Osteoblast (primary cell): ENCODE measurements at places on chromosomes 7 and 10. TPM values are rescaled to one million over a fixed set of nuclear protein-coding genes. Genes with fewer than 3 reads are reported as not detected.

GRCh38 chr10:100976906-100977305, 7.6 kb downstream of the SEMA4G start:
- DNase-seq: no peak
- H3K27me3 ChIP-seq: no peaks in the 10 kb centered on the region
- H3K4me3 ChIP-seq: no peak overlapping the region
- H3K4me1 ChIP-seq: no peaks in the 10 kb centered on the region
- peaks cover 7% of the 10 kb centered on the region for H3K36me3 ChIP-seq

- H3K4me3 ChIP-seq: peak overlapping the region; percentile 95
- H3K27me3 ChIP-seq: no peaks in the 10 kb centered on the region
- peak overlapping the region; percentile 67 for H3K27ac ChIP-seq
- peaks cover 21% of the 10 kb centered on the region for H3K4me1 ChIP-seq
- peak; percentile 46 for DNase-seq
Observed at GRCh38 chr7:77799078-77799964, 748 bp downstream of the PHTF2 start.

GRCh38 chr7:87380905-87381304, 35.4 kb downstream of the CROT start:
- H3K27ac ChIP-seq: no peak overlapping the region
- H3K27me3 ChIP-seq: no peaks in the 10 kb centered on the region
- no peak for DNase-seq
- no peaks in the 10 kb centered on the region for H3K36me3 ChIP-seq
- no peak overlapping the region for H3K4me3 ChIP-seq
- no peaks in the 10 kb centered on the region for H3K4me1 ChIP-seq

DNA sequence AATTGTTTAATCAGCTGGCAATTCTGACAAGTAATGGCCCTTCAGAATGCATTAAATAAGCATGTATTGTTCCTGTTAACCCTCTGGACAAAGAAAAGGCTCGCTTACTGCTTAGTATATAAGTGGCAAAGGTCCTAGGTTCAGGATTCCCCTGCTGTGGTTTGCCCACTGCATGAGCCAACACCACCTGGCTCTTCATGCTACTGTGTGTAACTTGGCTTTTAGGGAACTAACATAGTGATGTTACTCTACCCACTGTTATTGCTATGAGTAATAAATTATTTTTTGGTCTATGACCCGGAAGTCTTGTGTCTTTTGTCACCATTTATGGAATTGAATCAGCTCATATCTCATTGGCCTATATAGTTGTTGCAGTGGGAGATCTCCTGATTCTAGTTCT, 791.7 kb upstream of the PHF14 start:
- no peaks in the 10 kb centered on the region for H3K27me3 ChIP-seq
- DNase-seq: peak; percentile 25
- H3K27ac ChIP-seq: no peak overlapping the region

GRCh38 chr10:32210306-32211045, 136.5 kb downstream of the EPC1 start:
- H3K4me1 ChIP-seq: peaks cover 4% of the 10 kb centered on the region
- no peaks in the 10 kb centered on the region for H3K36me3 ChIP-seq
- no peak overlapping the region for H3K4me3 ChIP-seq
- peak; percentile 86 for DNase-seq
- H3K27ac ChIP-seq: no peak overlapping the region

DNA sequence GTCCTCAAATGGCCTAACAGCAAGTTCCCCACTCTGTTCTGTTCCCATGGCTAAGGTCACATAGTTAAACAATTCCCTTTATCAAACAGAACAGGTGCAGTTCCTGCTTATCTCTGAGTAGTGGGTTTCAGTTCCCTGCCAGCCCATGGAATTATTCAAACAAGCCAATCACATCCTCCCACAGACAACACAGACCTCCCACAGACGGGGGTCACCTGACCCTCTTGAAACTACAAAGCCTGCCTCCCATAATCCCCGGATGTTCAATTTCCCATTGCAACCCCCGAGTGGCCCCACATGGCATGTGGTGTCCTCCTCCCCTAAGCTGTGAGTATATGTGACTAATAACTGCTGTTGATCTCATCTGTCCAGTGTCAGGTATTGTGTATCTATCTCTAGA, 64.1 kb downstream of the TMEM168 start:
- no peaks in the 10 kb centered on the region for H3K27me3 ChIP-seq
- no peak overlapping the region for H3K4me3 ChIP-seq
- no peaks in the 10 kb centered on the region for H3K36me3 ChIP-seq

- no peaks in the 10 kb centered on the region for H3K4me1 ChIP-seq
- no peaks in the 10 kb centered on the region for H3K27me3 ChIP-seq
- no peak overlapping the region for H3K27ac ChIP-seq
- DNase-seq: no peak
- no peaks in the 10 kb centered on the region for H3K36me3 ChIP-seq
- H3K4me3 ChIP-seq: no peak overlapping the region
Observed at GRCh38 chr7:148325208-148325607, 265.4 kb upstream of the C7orf33 start.

- no peaks in the 10 kb centered on the region for H3K27me3 ChIP-seq
- H3K4me3 ChIP-seq: peak overlapping the region; percentile 58
- H3K27ac ChIP-seq: peak overlapping the region; percentile 75
- no peak for DNase-seq
- peaks cover 64% of the 10 kb centered on the region for H3K4me1 ChIP-seq
Observed at GRCh38 chr7:17304926-17305325, 6.5 kb downstream of the AHR start.

GRCh38 chr10:78600121-78600665, 468.6 kb upstream of the ZMIZ1 start:
- no peak for DNase-seq
- H3K27me3 ChIP-seq: peaks cover 16% of the 10 kb centered on the region

GRCh38 chr10:535051-535450, 154.4 kb downstream of the DIP2C start:
- peaks cover 16% of the 10 kb centered on the region for H3K4me1 ChIP-seq
- DNase-seq: no peak
- no peak overlapping the region for H3K27ac ChIP-seq
- no peaks in the 10 kb centered on the region for H3K36me3 ChIP-seq

DNA sequence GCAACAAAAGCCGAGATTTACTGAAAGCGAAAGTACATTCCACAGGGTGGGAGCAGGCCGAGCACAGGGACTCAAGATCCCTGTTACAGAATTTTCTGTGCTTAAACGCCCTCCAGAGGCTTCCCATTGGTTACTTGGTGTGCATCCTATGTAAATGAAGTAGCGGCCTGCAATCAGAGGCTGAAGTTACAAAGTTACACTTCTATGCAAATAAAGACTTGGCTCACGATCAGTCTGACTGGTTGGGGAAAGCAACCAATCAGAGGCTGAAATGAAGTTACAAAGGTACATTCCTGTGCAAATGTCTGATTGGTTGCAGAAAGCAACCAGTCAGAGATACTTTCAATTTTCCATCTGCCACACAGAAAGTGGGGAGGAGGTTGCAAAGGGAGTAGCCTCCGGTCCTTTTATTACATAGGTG, 4.1 kb downstream of the ACBD7 start:
- peak overlapping the region; percentile 62 for H3K27ac ChIP-seq
- peak overlapping the region; percentile 75 for H3K4me3 ChIP-seq
- no peaks in the 10 kb centered on the region for H3K27me3 ChIP-seq
- peak; percentile 80 for DNase-seq

DNA sequence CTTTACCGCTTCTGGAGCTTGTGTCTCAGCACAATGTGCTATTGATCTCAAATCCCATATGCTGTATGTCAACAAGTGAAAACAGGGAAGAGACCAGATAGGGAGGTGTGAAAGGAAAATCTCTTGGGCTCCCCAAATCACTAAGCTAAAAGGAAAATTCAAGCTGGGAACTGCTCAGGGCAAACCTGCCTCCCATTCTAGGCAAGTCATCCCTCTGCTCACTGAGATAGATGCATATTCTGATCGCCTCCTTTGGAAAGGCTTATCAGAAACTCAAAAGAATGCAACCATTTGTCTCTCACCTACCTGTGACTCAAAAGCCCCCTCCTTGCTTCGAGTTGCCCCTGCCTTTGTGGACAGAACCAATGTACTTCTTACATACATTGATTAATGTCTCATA, 161.1 kb upstream of the LYZL1 start:
- no peak overlapping the region for H3K27ac ChIP-seq
- DNase-seq: no peak
- peaks cover 16% of the 10 kb centered on the region for H3K27me3 ChIP-seq
- no peaks in the 10 kb centered on the region for H3K36me3 ChIP-seq
- H3K4me1 ChIP-seq: peaks cover 10% of the 10 kb centered on the region

DNA sequence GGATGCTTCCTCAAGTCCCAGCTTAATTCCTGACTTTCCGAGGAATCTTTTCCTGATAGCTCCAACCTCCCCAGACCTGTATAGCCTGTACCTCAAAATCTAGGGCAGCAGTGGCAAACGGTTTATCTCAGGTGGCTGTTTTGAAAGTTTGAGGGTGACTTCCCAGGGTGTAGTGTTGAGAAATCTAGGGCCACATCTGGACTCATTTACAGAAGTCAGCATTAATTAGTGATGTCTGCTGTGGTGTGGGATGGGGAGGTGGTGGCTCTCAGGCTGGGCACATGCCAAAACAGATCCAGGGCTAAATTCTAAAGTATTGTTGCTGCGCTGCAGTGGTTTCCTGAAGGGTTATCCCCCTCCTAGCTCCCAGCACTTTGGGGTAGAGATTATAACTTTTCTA, 38.0 kb downstream of the UNC5B start:
- DNase-seq: peak; percentile 38
- peaks cover 18% of the 10 kb centered on the region for H3K4me1 ChIP-seq
- no peaks in the 10 kb centered on the region for H3K36me3 ChIP-seq
- no peak overlapping the region for H3K27ac ChIP-seq
- no peaks in the 10 kb centered on the region for H3K27me3 ChIP-seq

- no peaks in the 10 kb centered on the region for H3K36me3 ChIP-seq
- peaks cover 36% of the 10 kb centered on the region for H3K4me1 ChIP-seq
- H3K27me3 ChIP-seq: no peaks in the 10 kb centered on the region
- no peak overlapping the region for H3K4me3 ChIP-seq
- no peak overlapping the region for H3K27ac ChIP-seq
- no peak for DNase-seq
Observed at GRCh38 chr10:94427166-94427565, 24.8 kb downstream of the TBC1D12 start.

DNA sequence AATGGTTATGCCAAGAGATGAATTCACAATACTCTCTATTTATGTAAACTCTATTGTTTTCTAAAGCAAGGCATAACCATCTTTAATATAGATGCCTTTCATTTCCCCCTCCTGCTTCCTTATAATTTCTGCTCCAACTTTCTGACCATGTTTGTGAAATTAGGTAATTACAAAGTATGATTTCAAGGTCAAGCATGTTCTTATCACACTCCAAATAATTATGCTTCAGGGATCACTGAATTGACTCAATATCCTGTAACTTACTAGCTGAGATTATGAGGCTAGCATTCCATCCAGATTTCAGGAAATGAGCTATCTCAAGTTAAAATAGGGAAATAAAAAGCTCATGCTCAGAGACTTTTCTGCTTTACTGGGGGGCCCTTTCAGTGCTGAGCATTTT, 655.9 kb upstream of the IGFBP3 start:
- H3K36me3 ChIP-seq: no peaks in the 10 kb centered on the region
- H3K4me3 ChIP-seq: no peak overlapping the region
- peaks cover 16% of the 10 kb centered on the region for H3K4me1 ChIP-seq
- H3K27me3 ChIP-seq: no peaks in the 10 kb centered on the region
- H3K27ac ChIP-seq: peak overlapping the region; percentile 82
- no peak for DNase-seq

- no peaks in the 10 kb centered on the region for H3K36me3 ChIP-seq
- no peaks in the 10 kb centered on the region for H3K27me3 ChIP-seq
- DNase-seq: no peak
- peaks cover 40% of the 10 kb centered on the region for H3K4me1 ChIP-seq
Observed at GRCh38 chr10:63700631-63701156, 179.5 kb downstream of the REEP3 start.

GRCh38 chr10:124605481-124605855, 138.7 kb downstream of the FAM53B start:
- H3K4me3 ChIP-seq: no peak overlapping the region
- H3K27ac ChIP-seq: no peak overlapping the region
- H3K4me1 ChIP-seq: no peaks in the 10 kb centered on the region
- no peaks in the 10 kb centered on the region for H3K36me3 ChIP-seq
- DNase-seq: peak; percentile 68

Gene CFAP43
- total RNA-seq: 0.36 and 0.59 TPM in 2 replicates

Gene ITIH2
- not detected in 2 replicates for total RNA-seq

Gene ITPRID1
- not detected in 2 replicates for total RNA-seq

Gene NFKB2
- total RNA-seq: 17.7 and 20.3 TPM in 2 replicates

Gene SLC16A9
- total RNA-seq: 0.72 and 1.2 TPM in 2 replicates

Gene VWC2
- total RNA-seq: not detected in 2 replicates

Gene FAM13C
- total RNA-seq: 6.2 and 6.5 TPM in 2 replicates
